GM23248 (cell line): ENCODE measurements at places on chromosomes 11 and 22.
A peak's percentile ranks its signal among the peaks of the same experiment; 100 is the strongest.

GRCh38 chr11:119375337-119376196 is 5.9 kb downstream of the USP2 start:
- peak; percentile 86 for DNase-seq

GRCh38 chr11:6110011-6110410 is 2.5 kb downstream of the OR56B4 start:
- DNase-seq = no peak

- no peak for DNase-seq
These were observed 171.8 kb downstream of the ETS1 start for GRCh38 chr11:128415539-128415938.

DNA sequence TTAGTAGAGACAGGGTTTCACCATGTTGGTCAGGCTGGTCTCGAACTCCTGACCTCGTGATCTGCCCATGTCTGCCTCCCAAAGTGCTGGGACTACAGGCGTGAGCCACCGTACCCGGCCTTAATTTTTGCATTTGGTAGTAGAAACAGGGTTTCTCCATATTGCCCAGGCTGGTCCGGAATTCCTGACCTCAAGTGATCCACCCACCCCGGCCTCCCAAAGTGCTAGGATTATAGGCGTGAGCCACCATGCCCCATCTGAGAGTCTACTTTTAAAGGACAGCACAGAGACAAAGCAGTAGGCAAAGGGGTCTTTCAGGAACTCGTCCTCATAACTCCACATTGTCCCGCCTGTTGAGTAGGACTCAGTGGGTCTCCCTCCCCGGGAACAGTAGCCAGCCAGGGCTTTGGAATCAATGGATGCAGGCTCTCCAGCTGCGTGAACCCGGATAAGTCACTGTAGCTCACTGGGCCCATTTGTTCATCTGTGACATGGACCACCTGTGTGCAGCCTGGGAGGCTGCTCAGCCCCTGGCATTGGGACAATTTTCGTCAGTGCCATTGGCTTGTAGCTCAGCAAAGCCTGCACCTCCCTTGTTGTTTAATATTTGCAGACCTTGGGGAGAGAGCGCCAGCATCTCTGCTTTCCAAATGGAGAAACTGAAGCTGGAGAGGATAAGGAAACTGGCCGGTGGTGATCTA is 86.1 kb downstream of the ARHGAP8 start:
- no peak for DNase-seq

DNA sequence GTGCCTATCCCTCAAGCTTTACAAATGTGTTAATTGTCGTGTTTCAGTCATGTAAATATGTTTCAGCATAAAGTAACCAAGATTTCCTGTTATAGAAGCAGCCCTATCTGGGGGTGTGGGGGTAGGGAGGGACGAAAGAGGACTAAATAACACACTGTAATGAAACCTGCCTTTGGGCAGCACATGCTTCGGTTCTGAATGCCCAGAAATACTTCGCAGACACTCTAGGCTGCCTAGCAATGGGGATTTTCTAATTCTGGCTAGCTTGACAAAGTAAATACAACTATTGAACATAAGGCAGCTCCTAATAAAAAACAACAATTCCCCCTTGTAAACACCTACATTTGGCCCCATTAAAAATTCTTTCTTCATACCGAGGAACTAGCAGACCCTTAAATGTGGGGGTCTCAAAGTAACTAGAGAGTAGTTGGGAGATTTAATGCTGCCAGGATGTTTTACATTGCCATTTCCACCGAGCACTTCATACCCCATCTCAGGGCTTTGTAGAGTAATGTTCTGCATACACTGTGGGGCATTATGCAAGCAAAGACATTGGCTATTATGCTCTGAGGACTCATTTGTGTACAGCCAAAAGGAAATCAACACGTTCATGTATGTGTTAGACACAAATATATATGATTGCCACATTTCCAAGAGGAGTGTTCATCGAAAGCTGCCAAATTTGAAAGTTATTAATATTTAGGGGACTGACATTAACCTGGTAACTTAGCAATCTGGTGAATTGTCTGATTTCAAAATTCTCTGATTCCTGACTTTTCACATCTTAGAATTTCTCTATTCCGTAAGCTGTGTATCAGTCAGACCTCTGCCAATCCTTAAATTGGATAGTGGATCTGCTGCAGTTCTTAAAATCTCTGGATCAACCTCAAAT is 42.1 kb downstream of the PAX6 start:
- no peak for DNase-seq

- DNase-seq = peak; percentile 93
These were observed at the start of gene PRR5 for GRCh38 chr22:44701824-44702478. Gene PRR5 (plus strand): TSS chr22:44702204. CDS start chr22:44702475, 271 bp downstream.

DNA sequence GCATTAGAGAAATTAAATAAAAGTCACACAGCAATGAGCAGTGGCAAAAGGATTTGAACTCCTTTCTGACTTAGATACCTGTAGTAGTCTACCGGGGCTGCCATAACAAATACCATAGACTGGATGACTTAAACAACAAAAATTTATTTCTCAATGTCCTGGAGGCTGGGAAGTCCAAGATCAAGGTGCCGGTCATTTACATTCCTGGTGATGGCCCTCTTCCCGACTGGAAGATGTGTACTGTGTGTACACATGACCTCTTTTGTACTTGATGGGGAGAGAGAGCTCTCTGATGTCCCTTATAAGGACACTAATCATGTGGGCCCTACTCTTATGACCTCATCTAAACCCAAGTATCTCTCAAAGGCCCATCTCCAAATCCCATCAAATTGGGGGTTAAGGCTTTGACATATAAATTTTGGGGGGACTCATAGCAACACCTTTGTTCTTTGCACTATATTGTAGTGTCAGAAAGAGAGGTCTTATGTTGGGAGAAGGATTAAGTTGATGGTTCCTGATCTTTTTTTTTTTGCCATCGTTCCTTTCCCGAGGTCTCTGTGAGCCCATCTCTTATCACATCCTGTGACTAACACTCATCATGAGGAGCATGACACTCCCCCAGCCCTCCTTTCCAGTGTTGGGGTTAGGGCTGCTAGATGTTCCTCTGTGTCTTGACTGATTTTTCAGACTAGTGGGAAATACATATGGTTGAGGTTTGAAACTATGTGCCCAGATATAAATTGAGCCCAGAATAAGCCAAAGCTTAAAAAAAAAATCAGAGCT is 104.3 kb downstream of the TRAF6 start:
- DNase-seq = no peak

DNA sequence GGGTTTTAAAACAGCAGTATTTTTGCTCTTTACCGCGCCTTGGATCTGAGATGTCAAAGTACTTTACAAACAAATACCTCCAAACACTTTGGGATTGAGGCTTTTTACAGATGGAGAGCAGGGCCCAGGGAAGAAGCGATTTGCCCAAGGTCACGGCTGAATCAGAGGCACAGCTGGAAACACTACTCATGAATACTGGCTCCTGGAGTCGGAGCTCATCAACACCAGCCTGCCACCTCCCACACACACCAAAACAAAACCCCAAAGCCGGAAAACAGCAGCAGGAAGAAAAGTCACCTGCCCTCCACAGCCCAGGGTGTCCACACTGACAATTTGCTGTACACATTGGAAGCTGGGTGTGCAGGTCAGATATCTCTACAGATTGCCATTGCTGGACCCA is 339.4 kb downstream of the CADM1 start:
- DNase-seq = peak; percentile 65

DNA sequence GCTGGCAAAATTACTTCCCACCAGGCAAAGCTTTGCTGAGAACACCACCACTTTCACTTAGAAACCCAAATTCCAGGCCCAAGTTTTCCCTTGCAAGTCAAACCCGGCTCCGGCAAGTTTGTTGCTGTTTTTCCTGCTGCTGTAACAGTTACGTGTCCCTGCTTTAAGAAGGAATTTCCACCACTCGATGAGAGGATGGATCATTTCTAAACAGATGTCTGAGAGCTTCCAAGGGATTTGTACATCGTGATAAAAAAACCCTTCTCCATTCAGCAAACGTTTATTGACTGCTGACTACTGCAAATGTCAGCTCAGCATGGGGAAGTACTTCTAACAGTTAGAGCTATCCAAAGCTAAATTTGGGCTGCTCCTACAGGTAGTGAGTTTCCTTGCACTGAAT is 19.7 kb downstream of the P2RX3 start:
- peak; percentile 75 for DNase-seq

DNA sequence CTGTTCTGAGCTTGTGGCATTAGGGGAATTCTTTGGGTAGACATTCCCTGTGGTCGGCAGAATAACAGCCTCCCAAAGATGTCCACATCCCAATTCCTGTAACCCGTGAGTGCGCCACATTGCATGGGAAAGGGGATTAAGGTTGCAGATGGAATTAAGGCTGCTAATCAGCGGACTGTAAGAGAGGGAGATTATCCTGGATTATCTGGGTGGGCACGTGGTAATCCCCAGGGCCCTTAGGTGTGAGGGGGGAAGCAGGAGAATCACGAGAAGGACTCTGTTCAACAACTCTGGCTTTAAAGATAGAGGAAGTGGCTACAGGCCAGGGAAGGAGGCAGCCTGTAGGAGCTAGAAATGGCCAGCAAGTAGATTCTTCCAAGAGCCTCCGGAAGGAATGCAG is 16.0 kb downstream of the CACNG2 start:
- DNase-seq = no peak

GRCh38 chr11:84384731-84385130 is 1098.6 kb upstream of the CCDC90B start:
- peak; percentile 63 for DNase-seq

DNA sequence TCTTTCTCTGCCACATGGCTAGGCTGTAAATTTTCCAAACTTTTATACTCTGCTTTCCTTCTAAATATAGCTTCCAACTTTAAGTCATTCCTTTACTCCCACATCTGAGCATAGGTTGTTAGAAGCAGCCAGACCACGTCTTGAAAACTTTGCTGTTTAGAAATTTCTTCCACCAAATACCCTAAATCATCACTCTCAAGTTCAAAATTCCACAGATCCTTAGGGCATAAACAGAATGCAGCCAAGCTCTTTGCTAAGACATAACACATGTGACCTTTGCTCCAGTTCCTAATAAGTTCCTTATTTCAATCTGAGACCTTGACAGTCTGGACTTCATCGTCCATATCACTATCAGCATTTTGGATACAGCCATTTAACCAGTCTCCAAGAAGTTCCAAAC is 749.9 kb downstream of the METTL15 start:
- peak; percentile 8 for DNase-seq

DNA sequence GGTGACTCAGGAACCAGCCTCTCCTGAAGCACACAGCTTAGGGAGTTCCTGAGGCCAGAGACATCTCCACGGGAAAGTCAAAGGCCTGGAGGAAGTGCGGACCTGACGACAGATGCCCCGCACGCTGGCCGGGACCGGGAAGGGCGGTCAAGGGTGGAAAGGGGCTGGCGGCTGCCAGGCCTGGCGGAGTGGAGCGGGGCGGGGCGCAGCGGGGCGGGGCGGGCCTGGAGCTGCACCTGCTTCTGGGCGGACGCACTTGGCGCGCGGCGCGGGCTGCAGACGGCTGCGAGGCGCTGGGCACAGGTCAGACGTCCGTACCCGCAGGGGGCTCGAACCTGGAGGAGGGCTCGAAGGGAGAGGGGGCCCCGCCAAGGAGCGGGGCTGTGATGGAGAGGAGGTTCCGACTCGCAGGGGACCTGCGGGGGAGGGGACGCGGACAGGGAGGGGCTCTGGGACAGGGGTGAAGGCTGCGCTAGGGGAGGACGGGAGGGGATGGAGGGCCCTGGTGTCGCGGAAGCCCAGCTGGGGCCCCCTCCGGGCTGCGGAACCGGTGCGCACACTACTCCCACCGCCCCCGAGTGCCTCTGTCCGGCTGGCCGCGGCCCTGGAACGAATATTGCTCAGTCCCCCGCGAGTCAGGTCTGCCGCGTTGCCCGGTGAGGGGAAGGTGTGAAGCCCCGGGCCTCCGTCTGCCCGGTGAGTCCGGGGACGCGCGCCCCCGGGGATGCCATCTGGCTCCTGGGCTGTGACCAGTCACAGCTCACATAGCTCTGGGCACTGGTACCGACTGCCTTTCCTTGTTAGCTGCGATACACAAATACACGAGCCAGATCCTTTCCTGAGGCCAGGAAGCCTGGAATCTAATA is at the start of gene TMEM45B:
TMEM45B (plus strand) TSS at position 253 of the 866 bp plus-strand sequence. CDS start 36,635 bp downstream, outside the sequence.
- DNase-seq = no peak

DNA sequence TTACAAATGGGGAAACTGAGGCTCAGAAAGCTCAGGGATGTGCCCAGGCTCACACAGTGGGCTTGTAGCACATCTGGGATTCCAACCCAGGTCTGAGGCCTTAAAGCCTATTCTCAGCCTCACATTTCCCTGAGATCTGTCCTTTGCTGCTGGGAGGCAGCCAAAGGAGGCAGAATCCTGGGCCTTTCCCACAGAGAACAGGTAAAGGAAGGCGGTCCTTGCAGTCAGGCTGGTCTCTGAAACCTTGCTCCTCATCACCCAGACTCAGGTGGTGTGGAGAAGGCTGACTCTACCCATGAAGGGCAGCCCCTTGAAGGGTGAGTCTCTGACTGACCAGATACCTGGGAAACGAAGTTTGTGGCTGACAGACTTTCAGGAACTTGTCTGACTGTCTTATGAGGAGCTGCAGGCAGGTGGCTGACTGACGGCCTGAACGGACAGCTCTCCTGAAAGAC is 7.8 kb downstream of the SLCO2B1 start:
- DNase-seq = no peak

DNA sequence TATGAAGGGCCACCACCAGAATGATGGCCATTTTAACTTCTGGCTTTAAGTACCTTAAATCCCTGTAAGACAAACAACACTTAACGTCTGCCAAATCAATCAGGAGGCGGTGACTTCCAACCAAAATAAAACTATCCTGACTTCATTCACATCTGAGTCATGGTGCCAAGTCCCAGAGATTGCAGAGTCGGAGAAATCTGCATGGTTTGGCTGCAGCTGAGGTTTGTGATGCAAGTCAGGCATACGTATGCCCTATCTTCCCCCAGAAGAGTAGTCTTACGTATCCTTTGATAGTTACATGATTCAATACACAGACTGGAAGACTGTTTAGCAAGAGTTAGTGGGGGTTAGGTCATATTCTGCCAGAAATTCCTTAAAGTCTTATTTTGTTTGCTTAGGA is 1.7 kb upstream of the GAB2 start:
- peak; percentile 97 for DNase-seq

DNA sequence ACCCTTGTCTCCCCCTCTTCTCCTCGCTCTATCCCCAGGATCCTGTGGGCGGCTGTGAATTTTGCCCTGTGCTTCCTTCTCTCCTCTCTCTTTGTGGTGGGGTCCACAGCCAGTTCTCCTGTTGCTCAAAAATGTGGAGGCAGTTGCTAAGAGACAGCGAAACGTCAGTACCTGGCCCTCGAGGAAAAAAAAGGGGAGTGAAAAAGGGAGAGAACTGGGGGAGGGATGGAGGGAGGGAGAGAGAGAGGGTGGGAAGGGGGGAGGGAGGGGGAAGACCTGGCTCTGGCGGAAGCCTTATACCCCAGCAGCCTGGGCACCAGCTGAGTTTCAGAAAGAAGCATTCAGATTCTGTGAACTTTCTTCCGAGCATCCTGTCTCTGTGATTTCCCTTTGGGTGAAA is 2.1 kb upstream of the LRRC55 start:
- DNase-seq = no peak

GRCh38 chr22:48603621-48604320 is 1223.9 kb downstream of the BRD1 start:
- no peak for DNase-seq

DNA sequence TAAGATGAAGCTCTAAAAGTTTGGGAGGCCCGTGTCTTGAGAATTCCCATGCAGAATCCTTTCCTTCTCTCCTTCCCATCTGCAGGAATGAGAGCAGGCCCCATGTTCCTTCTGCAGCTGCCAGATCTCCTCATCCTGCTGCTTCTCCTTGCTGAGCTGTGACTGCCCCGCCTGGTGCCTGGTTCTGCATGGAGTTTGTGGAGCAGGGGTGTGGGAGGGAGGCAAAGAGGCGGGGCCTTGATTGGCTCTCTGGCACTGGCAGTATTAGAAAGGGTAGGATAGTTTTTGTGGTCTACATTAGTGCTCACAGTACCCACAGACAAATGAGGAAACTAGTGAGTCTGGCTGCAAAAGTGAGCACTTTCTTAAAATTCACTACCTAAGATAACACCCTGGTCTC is 91.1 kb upstream of the CLPB start:
- peak; percentile 32 for DNase-seq
